ENCODE measurements at places on chromosomes 12 and 14. TPM values are rescaled to one million over a fixed set of nuclear protein-coding genes. Genes with fewer than 3 reads are reported as not detected.

- DNase-seq = no peak
These were observed 4.8 kb upstream of the NGDN start for GRCh38 chr14:23464700-23465099.

DACT1 gene
- 0.91 TPM for total RNA-seq

GRCh38 chr12:116263844-116264243 lies 13.6 kb downstream of the MED13L start:
- DNase-seq = no peak

- DNase-seq = no peak
These were observed at the start of gene NKX2-8 for GRCh38 chr14:36582011-36582873. Gene NKX2-8, minus strand, starts transcription at chr14:36582614. Its CDS starts 225 bp downstream, at chr14:36582389.

GRCh38 chr12:2094597-2094996 lies 41.8 kb downstream of the CACNA1C start:
- no peak for DNase-seq

DNA sequence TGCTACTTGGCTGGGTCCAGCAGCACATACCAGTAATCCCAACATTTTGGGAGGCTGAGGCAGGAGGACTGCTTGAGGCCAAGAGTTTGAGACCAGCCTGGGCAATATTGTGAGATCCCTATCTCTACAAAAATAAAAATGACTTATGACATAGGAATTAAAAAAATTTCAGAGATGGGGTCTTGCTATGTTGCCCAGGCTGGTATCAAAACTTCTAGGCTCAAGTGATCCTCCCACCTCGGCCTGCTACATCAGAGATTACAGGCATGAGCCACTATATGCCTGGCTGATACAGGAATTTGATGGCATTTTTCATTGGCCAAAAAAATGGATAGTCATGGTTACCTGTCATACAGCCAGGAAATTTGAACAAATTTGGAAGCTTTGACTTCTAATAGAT lies 54.6 kb downstream of the ZC3H14 start:
- no peak for DNase-seq

GRCh38 chr12:12996209-12996608 lies 3.9 kb downstream of the HEBP1 start:
- DNase-seq = no peak

DNA sequence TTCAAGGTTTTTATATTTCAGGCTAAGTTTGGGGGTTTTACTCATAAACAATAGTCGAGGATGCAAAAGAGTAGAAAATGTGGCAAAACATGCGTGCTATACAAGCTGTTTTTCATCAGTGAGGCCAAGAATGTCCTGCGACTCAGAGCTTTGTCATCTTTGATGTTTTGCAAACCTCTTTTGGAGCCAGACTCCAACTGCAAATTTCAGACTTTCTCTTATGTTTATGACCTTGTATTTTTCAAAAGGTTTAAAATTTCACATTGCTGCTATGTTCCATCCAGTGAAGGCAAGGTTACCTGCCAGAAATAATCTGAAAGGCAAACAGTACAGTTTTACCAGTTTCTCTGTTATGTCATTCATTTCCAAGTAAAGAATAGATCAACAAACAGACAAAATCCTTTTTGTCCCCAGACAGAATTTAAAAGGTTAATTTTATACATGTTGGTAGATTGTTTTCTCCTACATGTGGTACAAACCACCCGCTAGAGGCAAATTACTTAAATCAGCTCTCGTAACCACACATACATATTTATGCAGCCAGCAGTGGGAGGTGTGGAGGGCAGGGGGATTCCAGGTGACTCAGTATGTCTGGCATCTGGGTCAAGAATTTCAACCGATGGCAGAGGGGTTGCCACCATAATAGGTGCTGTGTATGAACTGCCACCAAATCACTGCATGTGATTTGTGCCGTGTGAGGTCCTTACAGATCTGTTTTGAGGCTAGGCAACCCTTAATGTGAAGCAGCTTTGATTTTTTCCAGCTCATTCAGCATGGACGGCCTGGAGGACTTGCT lies 119.8 kb upstream of the CPM start:
- DNase-seq = no peak

GRCh38 chr12:31324116-31324844 lies 1.7 kb downstream of the SINHCAF start:
- peak; percentile 70 for DNase-seq

DNA sequence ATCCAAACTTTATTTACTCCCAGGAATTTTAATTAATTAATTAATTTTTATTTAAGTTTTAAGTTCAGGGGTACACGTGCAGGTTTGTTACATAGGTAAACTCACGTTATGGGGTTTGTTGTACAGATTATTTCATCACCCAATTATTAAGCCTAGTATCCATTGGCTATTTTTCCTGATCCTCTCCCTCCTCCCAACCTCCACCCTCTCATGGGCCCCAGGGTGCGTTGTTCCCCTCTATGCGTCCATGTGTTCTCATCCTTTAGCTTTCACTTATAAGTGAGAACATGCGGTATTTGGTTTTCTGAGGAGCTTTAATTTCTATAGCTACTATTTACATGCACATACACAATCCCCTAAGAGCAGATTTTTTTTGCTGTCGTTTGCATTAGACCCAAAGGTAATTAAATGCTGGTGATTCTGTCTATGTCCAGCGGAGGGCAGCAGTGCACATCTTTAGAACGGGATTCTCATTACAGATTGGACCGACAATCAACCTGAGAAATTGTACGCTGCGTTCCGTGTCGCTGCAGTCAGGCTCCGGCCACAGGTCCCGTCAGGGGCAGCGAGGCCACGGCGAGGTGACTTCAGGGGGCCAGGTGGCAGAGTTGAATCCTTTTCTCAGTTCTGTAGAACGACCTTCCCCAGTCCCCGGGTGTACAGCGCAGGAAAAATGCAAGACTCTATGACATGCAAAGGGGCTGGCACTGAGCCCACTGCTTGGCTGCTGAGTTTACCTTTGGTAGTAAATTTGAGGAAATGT lies 11.6 kb downstream of the TMEM30B start:
- DNase-seq = peak; percentile 48

RPL10L gene
- total RNA-seq = not detected

NINJ2 gene
- total RNA-seq = 6.3 TPM

DNA sequence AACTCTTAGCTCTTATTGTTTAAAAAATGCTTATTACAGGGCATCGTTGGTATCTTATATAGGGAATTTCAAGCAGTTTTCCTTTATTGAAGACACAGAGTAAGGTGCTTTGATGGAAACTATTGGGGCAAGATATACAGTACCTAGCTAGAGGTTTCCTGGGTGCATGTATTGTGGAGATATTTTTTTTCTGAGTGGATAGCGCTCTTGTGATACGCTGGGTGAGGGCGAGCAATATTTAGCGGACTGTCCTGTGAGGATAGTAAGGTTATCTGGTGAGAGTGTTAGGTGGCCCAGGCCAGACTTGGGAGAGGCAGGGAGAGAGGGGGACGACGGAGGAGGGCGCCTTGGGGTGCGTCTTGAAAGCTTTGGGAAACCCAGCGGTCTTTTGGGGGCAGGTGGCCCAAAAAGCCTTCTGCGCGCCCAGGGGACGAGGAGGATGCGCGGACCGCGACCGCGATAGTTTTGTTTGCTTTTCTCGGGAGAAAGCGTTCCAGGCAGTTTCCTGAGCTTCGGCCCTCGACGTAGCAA lies 596 bp upstream of the BICD1 start:
- no peak for DNase-seq

DHRS7 gene
- 48.0 TPM for total RNA-seq

- no peak for DNase-seq
These were observed 8.8 kb downstream of the A2M start for GRCh38 chr12:9106610-9107541.

TAC3 gene
- not detected for total RNA-seq

- DNase-seq = no peak
These were observed 131.8 kb upstream of the MAP1LC3B2 start for GRCh38 chr12:116427200-116427930.

DNA sequence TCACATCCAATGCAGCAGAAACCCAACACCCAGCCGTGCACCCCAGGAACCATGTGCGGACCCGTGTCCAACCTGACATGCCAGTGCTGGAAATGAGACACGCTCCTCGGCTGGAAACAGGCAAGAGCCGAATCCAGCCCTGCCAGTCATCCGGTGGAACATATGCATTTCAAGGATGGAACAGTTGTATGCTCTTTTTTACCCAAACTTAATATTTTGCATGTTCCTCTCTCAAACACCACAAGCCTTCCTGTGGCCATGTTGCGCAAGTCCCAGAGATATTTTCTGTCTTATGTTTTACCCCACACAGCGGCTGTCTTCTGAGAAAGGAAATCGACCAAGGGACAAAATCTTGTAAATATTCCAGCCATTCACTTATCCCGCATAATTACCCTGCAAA lies 196.9 kb downstream of the BCL11B start:
- no peak for DNase-seq

DNA sequence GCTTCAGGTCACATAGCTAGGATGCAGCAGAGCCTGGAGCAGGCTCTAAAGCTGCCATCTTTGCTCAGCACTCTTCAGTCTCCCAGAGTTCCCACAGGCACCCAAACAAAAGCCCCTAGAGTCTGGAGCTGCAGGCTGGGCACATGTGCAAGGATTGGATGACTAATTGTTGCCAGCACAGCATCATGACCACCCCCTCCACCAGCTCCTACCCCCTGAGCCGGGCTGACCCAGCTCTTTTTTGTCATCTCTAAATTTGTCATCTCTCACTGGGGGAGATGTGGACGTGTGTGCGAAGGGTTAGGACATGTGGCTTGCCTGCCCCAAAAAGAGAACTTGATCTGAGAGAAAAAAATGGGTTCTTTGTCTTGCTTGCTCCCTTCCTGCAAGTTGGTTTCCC lies 4.3 kb upstream of the MMP19 start:
- DNase-seq = no peak

SPX gene
- total RNA-seq = 5.6 TPM

- DNase-seq = no peak
These were observed 186.9 kb upstream of the FLRT2 start for GRCh38 chr14:85342858-85343607.

DNA sequence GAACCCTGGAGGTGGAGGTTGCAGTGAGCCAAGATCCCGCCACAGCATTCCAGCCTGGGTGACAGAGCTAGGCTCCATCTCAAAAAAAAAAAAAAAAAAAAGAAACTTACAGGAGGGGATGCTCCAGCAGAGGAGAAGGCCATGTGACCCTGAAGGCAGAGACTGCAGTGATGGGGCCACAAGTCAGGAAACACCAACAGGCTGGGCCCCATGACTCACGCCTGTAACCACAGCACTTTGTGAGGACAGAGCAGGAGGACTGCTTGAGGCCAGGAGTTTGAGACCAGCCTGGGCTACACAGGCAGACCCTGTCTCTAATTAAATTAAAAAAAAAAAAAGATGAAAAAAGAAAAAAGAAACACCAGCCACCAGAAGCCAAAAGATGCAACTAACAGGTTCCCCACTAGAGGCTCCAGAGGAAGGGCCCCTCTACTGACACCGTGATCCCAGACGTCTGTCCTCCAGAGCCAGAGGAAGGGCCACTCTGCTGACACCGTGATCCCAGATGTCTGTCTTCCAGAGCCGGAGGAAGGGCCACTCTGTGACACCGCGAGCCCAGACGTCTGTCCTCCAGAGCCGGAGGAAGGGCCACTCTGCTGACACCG lies 9.1 kb upstream of the GLT1D1 start:
- DNase-seq = no peak

DNA sequence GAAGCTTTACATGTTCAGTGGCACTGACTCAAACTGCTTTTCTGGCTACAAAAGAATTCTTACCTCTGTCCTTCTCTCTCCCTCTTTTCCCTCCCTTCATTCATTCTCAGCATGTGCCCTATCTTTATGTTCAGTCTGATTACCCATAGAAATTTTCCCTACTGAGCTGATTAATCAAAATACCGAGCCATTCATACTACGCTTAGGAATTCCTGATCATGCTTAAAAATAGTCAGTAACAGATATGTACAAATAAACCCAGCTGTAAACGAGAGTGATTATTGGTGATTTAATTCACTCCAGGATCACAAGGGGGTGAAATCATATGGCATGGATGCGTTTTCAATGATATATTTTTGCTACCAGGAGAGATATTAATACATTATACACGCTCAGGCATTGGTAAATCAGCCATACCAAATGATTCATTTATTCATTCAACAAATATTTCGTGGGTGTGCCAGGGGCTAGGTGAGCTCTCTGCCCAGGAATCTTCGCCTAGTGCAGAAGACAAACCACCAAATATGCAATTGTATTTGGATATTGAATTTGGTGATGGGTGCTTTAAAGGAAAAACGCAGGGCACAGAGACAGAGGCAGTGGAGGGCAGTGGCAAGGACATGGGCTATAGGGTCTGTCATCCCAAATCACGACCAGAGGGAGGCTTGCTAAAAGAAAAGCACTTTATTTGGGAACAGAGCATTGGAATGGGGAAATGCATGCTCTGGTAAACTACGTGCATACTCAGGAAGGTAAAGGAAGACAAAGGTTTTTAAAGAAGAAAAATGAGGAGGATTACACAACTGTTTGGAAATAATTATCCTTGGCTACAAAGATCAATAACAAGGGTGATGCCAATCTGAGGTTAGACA lies 13.9 kb upstream of the VRK1 start:
- DNase-seq = no peak

AHNAK2 gene
- total RNA-seq = not detected

- DNase-seq = no peak
These were observed 30.8 kb upstream of the HSPB8 start for GRCh38 chr12:119147847-119148448.

CMTM5 gene
- 29.1 TPM for total RNA-seq

GRCh38 chr14:35416108-35416750 lies 11.7 kb upstream of the NFKBIA start:
- DNase-seq = peak; percentile 42

GRCh38 chr12:10190558-10191388 lies 11.9 kb downstream of the TMEM52B start:
- DNase-seq = peak; percentile 21

DNA sequence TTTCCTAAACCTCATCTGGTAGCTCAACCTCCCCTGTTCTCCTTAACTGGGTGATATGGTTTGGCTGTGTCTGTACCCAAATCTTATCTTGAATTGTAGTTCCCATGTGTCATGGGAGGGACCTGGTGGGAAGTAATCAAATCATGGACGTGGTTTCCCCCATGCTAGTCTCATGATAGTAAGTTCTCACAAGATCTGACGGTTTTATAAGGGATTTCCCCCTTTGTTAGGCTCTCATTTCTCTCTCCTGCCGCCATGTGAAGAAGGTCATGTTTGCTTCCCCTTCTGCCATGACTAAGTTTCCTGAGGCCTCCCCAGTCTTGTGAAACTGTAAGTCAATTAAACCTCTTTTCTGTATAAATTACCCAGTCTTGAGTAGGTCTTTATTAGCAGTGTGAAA lies 19.5 kb downstream of the COX16 start:
- DNase-seq = no peak

DNA sequence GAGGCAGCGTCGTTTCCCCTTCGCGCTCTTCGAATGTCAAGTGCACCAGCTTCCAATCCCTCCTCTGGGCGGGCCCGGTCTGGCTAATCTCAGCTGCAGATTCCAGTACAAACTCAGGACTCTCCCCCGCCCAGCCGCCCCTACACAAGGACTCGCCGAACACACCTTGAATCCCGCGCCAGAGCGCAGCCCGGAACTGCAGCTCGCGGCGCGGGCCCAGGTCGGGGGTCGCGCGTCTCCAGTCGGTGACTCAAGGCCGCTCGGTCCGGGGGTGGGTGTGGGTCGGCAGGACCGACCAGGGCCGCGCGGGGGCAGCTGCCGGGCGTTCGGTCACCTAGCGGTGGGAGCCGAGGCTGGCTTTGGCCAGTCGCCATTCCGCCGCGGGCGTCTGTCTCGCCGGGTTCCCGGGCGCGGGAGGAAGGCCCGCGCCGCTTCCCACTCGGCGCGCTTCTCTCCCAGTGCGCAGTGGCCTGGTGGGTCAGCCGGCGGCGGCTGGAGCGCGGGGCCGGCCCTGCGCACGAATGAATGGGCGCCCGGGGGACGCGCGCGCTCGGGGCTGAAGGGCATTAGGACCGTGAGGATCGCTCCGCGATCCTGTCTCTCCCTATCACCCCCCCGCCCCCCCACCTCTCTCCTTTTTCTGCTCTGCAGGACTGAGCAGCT lies at the start of gene GALNT16:
Gene GALNT16, plus strand, starts transcription at position 632 of the 663 bp plus-strand sequence. CDS start 133 bp downstream, outside the sequence.
- no peak for DNase-seq

Data from T-helper 17 cell (primary cell).